ENCODE measurements at places on chromosomes 2 and 18.
A peak's percentile ranks its signal among the peaks of the same experiment; 100 is the strongest.

DNA sequence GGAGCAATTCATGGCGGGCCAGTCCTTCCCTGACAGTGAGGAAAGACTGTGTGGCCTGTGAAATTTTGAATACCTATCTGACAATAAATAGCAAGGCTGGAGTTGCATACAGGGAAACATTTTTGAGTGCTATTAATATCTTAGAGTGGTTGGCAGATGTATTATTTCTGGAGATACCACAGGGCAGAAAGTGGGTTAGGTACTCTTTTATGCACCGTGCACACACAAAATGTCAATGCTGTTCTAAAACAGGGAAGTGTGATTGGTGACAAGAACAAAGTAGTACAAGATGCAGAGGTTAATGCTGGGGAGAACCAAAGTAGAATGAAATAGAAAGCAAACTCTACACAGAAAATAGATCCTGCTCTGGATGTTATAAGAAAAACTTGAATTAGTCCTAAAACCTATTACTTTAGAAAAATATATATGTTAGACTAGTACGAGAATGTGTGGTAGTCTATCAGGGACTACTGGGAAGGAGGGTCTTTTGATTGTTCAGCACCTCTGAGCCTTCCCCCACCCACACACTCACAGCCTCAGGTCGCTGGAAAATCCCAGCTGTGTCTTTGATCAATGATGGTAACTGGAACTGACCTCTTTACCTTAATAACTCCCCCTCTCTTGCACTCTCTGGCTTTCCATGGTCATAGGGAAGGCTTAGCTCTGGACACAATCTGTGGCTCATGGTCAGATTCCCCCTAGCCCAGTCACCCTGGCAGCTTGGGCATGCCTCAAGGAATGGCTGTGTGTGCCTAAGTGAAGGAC lies 58.2 kb downstream of the SERPINB8 start:
- DNase-seq = peak; percentile 54

GRCh38 chr18:22345718-22346117 lies 72.0 kb downstream of the CTAGE1 start:
- DNase-seq = no peak

- DNase-seq = no peak
Observed at GRCh38 chr2:216916956-216917650, 57.2 kb upstream of the TNP1 start.

DNA sequence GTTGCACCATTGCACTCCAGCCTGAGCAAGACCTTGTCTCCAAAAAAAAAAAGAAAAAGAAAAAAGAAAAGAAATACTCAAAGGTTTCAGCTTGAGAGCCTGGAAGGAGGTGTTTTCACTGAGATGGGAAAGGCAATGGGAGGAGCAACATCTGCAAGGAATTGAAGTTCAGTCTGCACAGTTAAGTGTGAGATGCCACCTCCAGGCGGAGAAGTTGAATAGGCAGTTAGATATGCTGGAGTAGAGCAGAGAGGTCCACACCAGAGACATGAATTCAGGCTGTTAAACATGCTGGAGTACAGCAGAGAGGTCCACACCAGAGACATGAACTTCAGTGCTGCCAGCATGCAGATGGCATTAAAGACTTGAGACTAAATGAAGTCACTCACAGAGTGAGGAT lies 41.4 kb upstream of the DTNB start:
- no peak for DNase-seq

DNA sequence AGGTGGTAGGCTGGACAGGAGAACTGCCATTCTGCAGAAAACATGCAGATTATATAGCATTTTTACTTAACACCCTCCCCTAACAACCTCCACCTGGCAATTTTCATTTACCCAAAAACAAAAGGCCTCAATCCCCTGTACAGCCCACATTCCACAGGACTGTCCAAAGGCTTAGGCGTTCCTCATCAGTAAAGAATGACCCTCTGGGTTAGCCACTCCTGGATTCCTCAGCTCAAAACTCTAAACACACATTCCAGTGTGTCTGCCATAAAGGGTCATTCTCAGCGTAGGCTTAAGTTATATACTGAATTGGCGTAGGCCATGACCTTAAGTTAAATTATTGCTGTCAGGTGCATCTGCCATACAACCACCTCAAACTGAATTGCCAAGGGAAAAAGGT lies 261.8 kb upstream of the CHAC2 start:
- no peak for DNase-seq

DNA sequence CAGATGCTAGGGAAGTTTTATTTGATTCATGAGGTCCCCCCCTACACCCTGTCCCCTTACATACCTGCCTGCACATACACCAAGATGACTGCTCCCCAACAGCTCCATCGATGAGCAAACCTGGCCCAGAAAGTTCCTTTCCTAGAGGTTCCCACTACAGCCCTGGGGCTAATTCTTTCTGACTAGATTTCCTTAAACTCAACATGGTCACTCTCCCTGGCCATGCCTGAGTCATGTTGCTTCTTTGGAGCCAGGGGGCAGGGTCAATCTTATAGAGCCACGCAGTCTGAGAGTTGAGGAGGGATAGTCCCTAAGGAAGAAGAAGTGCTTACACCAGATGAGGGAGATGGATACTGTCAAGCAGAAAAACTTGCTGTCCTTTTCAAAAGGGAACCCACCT lies 67.7 kb upstream of the GLI2 start:
- DNase-seq = no peak

DNA sequence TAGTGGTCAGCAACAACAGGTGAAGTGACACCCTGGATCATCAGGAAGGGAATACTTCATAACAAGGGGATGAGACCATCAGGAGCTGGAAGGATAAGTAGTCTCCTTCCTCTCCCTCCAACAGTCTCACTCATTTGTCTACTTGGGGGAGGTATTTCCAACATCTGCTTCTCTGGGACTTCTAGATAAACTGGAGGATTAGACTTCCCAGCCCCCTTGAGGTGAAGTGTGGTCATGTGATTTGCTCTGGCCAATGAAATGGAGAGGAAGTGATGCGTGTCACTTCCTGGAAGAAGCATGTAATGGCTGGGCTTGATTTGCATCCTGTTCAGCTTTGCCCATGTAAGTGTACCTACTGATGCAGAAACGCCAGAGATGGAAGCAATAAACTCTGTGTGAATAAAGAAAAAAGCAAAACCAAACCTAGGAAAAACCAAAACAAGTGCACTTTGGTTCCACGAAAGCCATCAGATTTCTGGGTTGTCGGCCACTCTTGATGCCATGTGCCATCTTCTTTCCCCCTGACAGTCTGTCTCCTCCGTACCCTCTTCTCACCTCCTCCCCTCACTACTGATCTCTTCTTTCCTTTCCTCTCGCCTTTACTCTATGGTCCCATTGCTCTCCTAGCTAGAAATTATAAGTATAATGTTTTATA lies 76.1 kb upstream of the DNMT3A start:
- peak; percentile 57 for DNase-seq

GRCh38 chr2:222318712-222319585 lies 20.2 kb upstream of the PAX3 start:
- DNase-seq = peak; percentile 75

DNA sequence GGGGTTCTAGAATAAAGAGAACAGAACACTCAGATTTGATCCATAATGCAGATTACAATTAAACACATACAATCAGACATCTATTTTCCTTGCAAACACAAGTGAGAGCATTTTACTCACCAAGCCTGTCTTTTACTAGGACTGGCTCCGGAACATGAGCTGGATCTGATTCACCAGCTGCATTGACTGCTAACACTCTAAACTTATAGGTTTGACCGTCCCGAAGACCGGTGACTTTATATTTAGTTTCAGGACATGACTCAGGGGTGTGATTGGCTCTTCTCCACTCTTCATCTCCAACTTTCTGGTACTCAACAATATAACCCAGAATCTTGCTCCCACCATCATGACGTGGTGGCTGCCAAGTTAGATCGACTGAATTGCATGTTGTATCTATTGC lies 112.4 kb downstream of the PLEKHA3 start:
- no peak for DNase-seq

DNA sequence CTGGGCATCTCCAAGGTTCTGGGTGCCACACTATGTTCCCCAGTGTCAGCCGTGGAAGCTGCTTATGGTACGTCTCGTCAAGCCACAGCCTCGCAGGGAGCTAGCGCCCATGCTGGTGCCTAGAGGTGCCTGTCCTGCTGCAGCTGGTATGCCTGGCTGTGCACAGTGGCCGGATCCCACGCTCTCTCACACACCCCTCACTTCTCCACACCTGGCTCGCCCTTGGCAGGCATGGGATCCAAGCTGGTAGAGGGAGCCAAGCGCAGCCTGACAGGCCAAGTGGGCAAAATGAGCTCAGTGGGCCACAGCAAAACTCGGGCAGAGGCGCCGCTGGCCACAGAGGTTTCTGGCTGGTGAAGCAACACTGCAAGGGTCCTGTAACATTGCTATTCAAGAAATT lies 156.1 kb upstream of the RBMS1 start:
- no peak for DNase-seq

DNA sequence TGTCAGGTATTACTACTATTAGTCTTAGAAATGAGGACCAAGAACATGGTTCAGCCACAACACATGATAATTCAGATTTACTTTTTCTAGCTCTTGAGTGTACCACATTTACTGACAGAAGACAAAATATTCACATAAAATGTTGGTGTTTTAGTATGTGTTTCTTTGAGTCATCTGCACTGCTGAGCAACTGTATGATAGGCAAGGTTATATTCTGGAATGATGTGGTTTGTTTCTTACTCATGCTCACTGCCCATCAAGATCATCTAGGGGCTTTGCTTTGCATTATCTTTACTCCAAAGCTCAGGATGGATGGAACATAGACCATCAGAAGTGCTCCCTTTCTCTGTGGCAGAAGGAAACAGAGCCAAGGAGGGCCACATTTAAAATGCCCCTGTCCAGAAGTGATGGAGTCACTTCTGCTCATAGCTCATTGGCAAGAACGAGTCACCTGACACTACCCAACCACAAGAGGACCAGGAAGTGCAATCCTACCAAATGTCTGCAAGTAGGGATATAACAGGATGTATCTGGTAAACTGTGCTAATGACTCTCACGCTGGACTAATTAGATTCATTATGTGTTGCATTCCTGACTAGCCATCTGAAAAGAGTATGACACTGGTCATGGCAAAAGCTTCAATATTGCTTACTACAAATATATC lies 81.5 kb downstream of the DIS3L2 start:
- no peak for DNase-seq

DNA sequence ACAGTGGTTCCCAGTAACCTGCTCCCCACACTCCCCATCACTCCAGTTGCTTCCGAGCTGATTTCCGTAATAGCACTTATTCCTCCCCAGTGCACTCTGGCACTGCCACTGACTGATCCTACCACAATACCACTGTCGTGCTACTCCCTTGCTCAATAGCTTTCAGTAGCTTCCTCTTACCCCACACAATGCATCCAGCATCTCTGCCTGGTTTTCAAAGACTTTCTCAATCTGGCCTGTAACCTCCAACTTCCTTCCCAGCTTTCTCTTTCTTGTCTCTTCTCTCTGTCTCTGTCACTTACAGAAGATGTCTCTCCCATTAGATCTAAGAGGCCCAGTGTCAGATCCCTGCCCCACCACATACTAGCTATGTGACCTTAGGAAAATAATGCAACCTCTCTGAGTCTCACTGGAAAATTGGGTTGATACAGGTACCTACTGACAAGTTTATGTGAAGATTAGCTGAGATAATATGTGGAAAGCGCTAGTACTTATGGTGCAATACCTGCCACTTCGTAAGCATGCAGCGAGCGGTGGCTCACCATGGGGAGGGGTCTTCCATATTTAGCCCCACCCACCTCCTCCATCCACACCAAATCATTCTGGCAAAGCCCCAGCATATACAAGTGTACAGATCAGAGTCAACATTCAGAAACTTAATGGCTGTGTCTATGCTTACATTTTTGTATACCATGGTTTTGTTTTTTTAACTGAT lies 36.7 kb downstream of the SFXN5 start:
- no peak for DNase-seq

DNA sequence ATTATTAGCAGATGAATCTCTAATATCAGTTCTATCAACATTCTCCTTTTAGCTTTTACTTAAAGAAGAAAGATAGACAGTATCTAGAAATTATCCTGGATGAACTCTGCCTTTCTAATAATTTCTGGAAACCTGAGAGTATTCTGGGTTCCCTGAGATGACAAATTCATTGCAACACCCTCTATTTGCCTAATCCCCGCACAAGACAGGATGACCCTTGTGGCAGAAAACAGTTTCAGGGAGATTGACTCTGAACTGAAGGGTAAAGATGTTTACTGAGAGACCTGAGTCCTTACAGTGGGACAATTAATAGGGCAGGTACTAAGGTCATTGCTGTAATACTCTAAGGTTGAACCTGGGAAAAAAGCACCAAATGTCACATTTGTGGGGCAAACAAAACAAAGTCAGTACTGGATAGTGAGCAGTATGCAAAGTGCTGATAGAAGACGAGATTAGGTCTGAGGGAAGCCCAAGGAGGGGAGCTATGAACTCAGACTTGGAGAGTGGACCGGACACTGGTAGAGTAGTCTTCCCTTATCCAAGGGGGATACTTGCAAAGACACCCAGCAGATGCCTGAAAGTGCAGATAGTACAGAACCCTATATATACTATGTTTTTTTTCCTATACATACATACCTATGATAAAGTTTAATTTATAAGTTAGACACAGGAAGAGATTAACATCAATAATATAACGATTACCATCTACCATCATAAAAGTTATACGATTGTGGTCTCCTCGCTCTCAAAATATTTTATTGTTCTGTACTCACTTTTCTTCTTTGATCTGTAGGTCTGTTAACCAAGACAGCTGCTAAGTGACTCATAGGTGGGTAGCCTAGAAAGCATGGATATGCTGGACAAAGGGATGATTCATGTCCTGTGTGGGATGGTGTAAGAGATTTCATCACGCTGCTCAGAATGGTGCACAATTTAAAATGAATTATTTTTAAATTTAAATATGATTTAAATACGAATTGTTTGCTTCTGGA lies 148.3 kb upstream of the KLHL14 start:
- DNase-seq = no peak

GRCh38 chr18:33805592-33805991 lies 227.6 kb downstream of the ASXL3 start:
- no peak for DNase-seq

DNA sequence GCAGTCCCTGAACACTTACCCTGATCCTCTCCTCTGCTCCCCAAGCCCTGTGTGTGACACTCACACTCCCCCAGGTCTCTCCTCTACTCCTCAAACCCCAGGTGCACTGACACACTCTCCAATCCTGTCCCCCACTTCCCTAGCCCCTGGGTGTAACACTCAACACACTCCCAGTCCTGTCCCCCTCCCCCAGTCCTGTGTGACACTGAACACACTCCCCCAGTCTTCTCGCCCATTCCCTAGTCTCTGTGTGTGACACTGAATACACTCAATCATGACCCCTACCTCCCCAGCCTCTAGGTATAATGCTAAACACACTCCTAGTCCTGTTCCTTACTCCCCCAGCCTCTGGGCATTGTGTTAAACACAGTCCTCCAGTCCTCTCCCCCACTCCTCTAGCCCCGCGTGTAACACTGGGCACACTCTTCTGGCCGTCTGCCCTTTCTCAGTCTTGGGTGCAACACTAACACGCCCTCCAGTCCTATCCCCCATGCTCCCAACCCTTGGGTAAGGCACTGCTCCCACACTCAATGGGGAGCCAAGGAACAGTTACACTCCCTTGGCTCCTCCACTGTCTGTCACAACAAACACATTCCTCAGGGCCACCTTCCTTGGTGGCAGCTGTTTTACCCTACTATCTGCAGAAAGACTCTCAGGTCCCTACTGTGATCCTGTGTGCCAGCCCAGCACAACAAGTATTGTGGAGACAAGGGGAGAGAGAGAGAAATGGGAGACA lies 82.5 kb upstream of the PKDCC start:
- DNase-seq = no peak

GRCh38 chr2:71787476-71788185 lies 334.3 kb downstream of the DYSF start:
- DNase-seq = no peak

- peak; percentile 66 for DNase-seq
Observed at GRCh38 chr2:84302513-84303412, 156.3 kb downstream of the SUCLG1 start.

- DNase-seq = no peak
Observed at GRCh38 chr2:147288131-147288530, 556.7 kb upstream of the ACVR2A start.

Data from GM10248 (cell line).